Mesothelial cell of epicardium (in vitro differentiated cells): ENCODE measurements at places on chromosomes 6 and 20. TPM values are rescaled to one million over a fixed set of nuclear protein-coding genes. Genes with fewer than 3 reads are reported as not detected.

Gene ESF1
- total RNA-seq = 17.2 to 18.5 TPM (median 17.4 TPM) in 3 replicates

DNA sequence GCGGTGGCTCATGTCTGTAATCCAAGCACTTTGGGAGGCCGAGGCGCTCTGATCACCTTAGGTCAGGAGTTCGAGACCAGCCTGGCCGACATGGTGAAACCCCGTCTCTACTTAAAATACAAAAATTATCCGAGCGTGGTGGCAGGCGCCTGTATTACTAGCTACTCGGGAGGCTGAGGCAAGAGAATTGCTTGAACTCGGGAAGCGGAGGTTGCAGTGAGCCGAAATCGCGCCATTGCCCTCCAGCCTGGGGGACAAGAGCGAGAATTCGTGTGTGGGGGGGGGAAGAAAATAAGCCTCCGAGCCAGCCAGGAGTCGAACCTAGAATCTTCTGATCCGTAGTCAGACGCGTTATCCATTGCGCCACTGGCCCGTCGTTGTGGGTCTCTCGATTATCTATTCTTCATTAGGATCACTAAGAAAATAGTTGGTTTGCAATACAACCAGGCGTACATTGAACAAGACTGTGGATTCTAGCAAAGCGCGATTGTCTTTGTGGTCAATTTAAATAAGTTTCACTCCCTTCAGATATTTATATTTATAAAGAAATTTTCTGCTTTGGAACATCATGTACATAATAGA is 33.9 kb upstream of the PRSS16 start:
- DNase-seq = no peak

- no peak for DNase-seq
These were observed 1.3 kb downstream of the AVP start for GRCh38 chr20:3082955-3083952.

DNA sequence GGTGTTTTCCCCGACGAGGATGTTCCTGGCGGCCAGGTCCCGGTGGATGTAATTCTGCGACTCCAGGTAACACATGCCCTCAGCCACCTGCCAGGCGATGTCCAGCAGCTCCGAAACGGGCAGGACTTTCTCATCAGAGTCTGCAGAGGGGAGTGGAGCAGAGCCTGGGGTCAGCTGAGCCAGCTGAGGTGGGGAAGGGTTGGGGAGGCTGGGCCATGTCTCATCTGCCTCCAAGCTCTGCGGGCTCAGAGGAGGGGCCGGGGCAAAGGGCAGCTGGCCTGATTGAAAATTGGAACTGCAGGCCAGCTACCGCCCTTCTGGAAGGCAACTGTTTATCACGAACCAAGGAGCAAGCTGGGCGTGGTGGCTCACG is 6.4 kb downstream of the PTK6 start:
- DNase-seq = no peak

- DNase-seq = no peak
These were observed 244.4 kb downstream of the SAMD5 start for GRCh38 chr6:147752689-147753403.
